ENCODE measurements at places on chromosomes 2 and 18.

DNA sequence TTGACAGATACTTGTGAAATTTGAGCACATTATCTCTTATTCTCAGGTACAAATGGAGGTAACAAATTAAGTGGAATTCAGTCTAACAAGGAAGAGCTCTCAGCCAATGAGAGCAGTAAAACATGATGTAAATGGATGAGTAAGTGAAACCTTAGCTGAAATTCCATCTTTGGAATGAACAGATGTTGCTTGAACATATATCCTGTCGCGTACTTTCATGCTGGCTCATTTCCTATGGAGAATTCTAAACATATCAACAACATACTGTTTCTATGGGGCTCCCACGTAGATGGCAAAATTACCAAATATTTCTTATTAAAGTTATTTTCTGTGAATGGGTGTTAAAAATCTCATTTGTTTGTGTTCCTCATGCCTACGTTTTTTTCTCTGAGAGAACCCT is 256.3 kb upstream of the LINC00305 start:
- DNase-seq = peak; percentile 75

DNA sequence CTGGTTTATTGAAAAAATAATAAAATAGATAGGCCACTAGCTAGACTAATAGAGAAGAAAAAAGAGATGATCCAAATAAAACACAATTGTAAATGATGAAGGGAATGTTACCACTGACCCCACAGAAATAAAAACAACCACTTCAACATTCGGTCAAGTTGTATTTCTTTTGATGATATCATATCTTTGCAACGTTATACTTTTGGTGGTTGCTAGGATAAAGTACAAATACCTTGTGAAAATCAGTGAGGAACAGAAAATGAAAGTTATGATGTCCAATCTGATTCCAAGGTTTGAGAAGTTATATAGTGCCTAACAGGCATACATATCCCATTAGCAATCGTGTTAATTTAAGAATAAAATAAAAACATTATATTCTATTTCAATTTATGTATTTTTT is 6.6 kb upstream of the ASNSD1 start:
- no peak for DNase-seq

- no peak for DNase-seq
These were observed 220.3 kb downstream of the BCL2 start for GRCh38 chr18:63099091-63099840.

GRCh38 chr2:102704531-102704930 is 57.3 kb upstream of the TMEM182 start:
- DNase-seq = no peak

All from dermis microvascular lymphatic vessel endothelial cell (primary cell).